ENCODE measurements at places on chromosomes 2 and 18. TPM values are rescaled to one million over a fixed set of nuclear protein-coding genes. Genes with fewer than 3 reads are reported as not detected.

The DUSP2 gene
- 8.0 TPM for total RNA-seq

The XPO1 gene
- 388 TPM for total RNA-seq

The PAX8 gene
- not detected for total RNA-seq

The GNAL gene
- total RNA-seq = 3.9 TPM

The CPS1 gene
- total RNA-seq = 2.8 TPM

DNA sequence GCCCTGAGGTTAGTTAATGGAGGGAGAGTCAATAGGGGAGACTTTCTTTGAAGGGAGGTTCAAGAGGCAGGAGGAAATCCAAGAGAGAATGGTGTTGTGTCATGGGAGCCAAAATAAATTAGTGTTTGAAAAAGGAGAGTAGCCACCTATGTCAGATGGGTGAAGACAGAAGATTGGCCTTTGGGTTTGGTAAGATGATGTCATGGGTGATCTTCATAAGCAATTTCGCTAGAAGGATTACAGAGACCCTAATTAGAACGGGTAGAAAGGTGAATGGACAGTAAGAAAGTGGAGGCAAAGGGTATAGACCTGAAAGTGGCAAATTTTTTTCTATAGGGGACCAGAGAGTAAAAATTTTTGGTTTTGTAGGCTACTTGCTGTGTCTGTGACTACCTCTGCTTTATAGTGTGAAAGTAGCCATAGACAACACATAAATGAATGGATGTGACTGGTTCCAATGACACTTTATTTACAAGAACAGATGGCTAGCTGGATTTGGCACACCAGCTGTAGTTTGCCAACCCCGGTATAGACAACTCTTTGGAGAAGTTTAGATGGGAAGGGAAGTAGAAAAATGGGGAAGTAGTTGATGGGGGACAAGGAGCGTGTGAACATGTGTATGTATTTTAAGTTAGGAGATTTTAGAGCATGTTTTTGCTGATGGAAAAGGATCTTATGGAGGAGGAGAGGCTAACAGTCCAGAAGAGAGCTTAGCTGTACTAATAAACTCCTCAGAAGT, 9.3 kb downstream of the STAMBP start:
- peak; percentile 25 for DNase-seq

The TMEM150A gene
- 4.9 TPM for total RNA-seq

GRCh38 chr2:177914247-177914646, 158.3 kb downstream of the PDE11A start:
- no peak for DNase-seq

DNA sequence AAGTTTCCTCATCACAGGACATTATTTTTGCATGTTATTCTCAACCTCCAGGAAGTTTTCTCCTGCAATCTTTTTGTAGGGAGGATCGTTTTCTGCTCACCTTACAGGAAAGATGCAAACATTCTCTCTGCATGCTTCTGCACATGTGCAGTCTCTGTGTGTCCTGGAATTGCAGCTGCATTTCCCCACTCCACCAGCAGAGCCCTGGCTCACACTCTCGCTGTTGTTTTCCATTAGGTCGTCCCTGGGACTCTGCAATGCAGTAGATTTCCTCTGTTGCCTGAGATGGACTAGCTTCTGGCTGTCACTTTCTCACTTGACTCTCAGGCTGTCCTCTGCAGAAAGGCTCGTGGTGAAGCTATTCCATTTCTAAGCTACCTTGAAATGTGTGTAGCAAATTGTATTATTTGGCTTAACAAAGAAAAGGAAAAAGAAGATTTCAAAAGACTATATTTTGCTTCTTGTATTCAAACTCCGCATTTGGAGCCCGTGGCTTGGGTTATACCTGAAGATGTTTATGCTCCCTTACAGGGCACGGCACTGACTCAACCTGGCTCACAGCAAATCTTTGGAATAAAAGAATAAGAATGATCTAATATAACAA, 346.7 kb downstream of the RAD51AP2 start:
- DNase-seq = peak; percentile 51

DNA sequence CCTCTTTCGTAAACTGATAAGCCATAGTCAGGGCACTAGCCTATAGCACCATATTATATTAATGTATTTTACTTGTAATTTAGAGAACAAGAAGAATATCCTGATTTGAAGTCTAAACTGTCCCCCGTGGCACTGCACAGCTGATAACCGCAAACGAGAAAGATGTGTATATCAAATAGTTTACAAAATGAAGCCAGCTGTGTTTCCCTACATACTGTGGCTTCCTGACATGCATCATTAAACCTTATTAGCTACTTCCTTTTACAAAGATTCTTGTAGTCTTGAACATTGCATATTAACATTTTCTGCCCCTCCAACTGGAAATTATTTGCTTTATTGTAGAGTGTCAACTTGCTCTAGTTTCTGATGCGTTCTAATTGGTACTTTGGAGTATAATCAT, 153.5 kb upstream of the NFATC1 start:
- no peak for DNase-seq

Data from tongue (tissue), 3 donors.